ENCODE measurements at places on chromosomes 5 and 9. TPM values are rescaled to one million over a fixed set of nuclear protein-coding genes. Genes with fewer than 3 reads are reported as not detected.
A peak's percentile ranks its signal among the peaks of the same experiment; 100 is the strongest.

DNA sequence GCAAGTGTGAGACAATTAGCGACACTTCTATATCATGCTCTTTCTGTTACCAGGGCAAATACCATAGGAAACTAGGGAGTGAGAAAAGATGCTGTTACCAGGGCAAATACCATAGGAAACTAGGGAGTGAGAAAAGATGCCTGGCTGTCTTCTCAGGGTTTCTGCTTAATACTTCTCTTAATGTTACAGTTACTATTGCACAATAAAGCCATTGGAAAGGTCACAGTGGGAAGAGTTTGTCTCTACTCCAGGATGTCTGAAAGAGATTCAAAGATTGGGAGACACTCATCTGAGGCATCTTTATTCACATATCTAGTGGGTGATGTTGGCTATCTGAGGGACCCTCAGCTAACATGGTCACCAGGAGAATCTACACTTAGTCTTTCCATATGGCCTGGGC is 431.7 kb upstream of the POU5F2 start:
- no peak for DNase-seq

PARP8 gene
- 33.7 TPM for total RNA-seq

GRCh38 chr5:16477541-16477940 is 11.9 kb upstream of the ZNF622 start:
- no peak for DNase-seq

DNA sequence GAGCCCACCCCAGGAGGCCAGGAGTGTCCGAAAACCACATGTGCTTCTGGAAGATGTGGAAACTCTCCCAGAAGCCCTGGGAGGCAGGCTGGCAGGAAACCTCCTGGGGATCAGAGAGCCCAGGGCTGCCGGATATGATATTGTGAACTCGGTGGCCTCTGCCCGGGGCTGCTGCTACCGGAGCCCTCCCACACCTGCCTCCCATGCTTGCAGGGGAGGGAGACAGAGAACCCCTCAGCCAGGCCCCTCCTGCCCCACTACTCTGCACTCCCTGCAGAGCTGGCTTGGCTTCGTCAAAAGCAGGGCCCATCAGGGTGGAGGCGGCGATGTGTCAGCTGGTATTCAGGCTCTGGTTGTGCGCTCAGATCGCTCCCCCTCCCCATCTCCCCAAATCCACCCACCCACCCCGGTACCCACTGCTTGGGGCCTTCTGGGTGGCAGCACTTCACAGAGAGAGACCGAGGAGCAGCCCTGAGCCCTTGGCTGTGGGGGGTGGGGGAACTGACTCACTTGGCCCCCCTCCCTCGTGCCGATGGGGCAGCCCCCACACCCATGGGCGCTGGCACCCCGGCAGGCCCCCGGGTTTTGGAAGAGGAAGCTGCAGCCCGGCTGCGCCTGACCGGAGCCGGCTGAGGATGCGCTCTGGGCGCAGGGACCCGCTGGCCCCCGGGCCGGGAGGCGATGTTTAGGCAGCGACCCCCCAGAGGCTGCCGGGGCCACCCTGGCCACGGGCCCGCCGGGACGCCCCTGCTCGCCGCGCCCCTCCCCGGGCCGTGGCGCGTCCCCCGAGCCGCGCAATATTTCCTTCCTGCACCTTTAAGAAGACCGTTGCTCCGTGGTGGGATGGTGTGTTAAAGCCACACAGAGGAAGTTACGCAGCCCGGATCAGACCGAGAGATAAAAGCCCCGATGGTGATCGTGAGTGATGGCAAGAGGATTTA is 786 bp upstream of the NTNG2 start:
- peak; percentile 26 for DNase-seq

GRCh38 chr5:105931881-105932421 is 1738.8 kb downstream of the EFNA5 start:
- no peak for DNase-seq

DNA sequence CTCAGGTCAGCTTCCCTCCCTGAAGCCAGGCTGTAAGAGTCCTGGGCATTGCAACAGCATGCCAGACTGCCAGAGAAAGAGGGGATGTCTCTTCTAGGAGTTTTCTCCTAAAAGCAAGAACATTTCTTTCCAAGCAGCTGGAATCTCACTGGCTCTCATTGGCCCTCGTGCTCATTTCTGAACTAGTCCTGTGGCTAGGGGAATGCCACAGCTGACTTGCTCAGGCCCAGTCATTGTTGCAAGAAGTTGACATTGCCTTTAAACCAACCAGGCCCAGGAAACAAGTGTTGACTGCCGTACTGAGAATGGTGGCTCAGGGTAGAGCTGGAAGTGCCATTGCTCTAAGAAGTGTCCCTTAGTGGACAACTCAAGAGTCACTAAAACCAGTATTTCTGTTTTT is 15.0 kb upstream of the CEP120 start:
- DNase-seq: no peak

- no peak for DNase-seq
These were observed 277.5 kb downstream of the EPB41L4A start for GRCh38 chr5:112141582-112141981.

- DNase-seq: no peak
These were observed 728.9 kb downstream of the MAT2B start for GRCh38 chr5:164234321-164234720.

MYMK gene
- total RNA-seq: not detected

ARID3C gene
- 0.48 TPM for total RNA-seq

DNA sequence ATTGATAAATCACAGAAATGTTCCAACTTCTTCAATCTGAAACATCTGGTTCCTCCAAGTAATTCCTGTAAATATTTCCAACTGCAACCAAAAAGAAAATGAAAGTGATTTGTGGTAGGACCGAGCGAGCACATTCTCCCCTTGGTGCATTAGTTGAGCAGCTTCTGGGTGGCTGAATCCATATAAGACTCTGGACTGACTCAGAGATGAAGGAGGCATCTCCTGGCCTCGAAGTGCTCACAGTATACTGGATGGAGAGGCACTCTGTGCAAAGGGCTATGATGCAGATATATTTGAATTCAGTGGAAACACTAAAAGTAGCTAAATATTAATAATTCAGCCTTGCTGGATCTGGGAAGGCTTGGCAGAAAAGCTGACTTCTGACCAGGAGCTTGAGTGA is 265.0 kb downstream of the MARCHF11 start:
- DNase-seq: no peak

DNA sequence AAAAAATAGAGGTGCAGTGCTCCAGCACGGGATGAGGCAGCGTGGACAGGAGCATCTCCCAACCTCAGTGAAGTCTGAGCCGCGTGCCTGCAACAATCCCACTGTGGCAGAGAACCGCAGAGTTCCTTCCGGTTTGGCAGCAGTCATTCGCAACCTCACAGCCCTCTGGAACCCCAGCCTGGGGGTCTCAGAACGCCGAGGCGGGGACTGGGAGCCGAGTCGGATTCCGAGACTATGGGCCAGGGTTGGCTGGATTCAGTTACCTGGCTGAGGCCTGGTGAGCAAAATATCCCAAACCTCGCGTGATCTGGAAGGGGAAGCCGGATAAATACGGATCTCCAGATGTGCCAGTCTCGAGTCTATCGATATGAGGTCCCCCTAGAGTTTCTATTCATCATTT is 27.0 kb downstream of the CDKN2A start:
- no peak for DNase-seq

GRCh38 chr5:79507251-79508205 is 6.4 kb downstream of the HOMER1 start:
- DNase-seq: no peak

DNA sequence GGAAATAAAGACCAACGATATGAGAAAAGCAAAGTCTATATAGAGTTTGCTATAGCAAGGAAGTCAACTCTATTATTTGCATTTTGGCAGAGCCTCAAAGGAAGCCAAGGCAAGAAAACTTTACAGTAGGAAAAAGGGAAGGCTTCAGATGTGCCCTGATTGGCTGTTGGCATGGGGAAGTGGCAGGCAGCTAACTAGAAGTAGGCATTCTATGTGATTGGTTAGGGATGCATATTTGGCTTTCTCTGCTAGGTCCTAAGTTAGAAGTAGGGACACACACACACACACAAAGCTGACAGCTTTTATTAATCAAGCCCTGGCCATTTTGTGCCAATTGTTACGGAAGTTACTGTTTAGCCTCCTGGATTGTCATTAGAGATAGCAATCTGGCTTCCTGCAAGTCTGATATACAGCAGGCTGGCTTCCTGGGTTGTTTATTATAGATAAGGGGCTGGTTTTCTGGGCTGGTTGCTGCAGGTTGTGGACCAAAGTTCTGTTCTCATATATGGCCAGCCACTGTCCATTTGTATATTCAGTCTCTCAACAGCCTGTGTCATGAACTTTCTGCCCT is 308.1 kb upstream of the GRAMD2B start:
- no peak for DNase-seq

PCDHGA4 gene
- 3.6 TPM for total RNA-seq

DNA sequence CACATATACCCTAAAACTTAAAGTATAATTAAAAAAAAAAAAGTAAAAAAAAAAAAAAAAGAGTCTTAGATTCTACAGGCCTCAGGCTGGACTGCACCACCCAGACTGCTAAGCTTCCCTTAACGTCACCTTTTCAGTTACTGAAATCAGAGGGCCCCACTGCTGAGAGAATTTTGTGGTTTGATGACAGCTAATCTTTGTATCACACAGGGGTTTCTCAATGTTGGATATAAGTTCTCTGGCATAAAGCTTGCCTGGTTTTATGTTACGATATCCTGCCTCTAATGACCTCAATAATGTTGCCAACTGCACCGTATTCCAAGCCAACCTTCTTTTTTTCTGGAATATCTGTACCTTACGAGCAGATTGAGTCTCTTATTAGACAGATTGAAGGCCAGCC is 43.1 kb upstream of the C6 start:
- DNase-seq: no peak

- no peak for DNase-seq
These were observed 84.6 kb downstream of the NDUFS4 start for GRCh38 chr5:53645078-53645477.

PLPP7 gene
- 2.6 TPM for total RNA-seq

HK3 gene
- total RNA-seq: not detected

DNA sequence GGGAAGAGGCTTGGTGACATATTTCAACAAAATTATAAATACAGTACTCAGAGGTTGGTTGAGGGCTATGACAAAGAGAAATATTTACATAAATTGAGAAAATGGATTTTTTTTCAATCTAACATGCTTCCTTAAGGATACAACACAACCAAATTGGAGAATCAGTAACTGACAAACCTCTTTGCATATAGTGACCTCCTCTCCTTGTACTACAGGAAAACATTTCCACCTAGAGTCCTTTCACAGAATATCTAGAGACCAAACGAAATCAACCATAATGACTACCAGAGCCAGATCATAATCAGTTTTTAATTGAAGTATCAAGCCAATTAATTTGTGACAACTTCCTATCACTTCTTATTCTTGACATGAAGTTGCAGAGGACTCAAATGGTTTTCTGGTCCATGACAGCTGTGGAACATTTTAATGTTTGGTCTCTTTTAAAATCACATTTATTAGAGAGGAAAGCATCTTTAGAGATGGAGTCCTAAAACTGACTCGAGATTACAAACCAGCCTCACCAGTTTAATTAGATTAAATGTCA is 1636.5 kb upstream of the C9orf72 start:
- DNase-seq: no peak

DNA sequence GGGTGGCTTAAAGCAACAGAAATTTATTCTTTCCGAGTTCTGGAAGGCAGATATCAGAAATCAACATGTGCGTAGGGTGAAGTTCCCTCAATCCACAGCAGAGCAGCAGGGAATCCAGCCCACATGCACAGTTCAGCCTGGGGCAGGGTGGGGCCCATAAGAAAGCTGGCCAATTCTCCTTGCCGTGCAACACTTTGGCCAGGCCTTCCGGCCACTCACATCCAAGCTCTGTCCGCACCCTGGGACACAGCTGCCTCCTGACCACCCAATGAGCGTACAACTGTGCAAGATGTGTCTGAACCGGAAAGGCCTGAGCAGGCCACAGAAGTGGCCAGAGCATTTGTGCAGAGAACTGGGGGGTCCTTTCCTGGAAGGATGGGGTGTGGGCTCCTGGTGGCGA is 274.9 kb downstream of the GADD45G start:
- DNase-seq: no peak

GRCh38 chr5:133453831-133454230 is 158.5 kb downstream of the FSTL4 start:
- DNase-seq: no peak

AP3B1 gene
- total RNA-seq: 30.6 TPM

DNA sequence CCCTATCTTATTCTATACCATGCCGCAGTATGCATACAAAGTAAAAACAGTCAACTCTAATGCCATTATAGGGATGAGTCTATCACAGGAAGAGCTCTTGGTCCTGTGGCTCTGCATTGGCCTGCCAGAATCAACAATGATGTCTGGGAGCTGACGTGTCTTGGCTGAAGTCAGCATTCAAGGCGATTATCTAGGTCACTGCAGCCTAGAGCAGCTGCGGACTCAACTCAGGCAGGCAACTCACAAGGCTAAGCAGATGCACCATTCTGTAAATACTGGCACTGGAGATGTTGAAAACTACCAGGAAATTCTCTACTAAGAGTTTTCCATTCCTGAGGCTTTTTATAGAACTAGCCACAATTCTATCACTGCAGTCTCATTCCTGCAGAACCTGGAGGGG is 13.3 kb downstream of the SPATA9 start:
- no peak for DNase-seq

GRCh38 chr5:132927355-132928061 is 35.9 kb downstream of the AFF4 start:
- DNase-seq: no peak

C6 gene
- total RNA-seq: not detected

PDCD1LG2 gene
- 1.8 TPM for total RNA-seq

HAUS6 gene
- 18.0 TPM for total RNA-seq

DNA sequence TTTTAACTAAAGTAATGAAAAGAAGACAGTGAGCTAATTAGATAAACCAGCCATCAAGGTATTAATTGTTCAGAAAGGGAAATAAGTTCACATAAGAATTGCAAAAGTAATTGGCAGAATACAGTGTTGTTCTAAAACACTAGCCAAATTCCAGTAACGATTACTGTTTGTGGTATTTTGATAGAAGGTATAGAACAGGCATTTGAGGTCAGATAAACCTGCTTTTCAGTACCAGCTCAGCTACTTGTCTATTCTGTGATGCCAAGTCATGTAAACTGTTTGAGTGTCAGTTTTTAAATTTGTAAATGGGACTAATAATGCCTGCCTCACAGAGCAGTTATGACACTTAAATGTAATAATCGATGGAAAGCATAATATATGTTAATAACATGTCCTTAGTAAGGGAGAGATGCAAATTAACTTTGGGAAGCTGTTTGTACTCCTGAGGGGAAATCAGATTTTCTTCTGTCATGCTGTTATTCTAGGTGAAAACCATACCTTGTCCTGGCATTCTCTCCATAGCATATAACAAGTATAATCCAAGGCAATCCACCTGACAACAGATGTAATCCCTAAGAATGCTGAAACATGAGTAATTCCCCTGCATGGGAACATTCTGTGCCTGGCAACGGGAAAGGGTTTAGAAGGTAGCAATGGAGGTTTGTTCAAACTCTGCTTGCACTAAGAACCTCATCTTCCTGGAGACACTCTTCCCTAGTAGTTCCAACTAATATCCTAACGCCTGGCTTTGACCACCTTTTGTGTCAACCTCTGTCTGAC is 509.5 kb upstream of the PAPPA start:
- no peak for DNase-seq

Data from kidney epithelial cell (primary cell).